Skeletal muscle cell (primary cell): ENCODE measurements at places on chromosomes 1 and 21.

DNA sequence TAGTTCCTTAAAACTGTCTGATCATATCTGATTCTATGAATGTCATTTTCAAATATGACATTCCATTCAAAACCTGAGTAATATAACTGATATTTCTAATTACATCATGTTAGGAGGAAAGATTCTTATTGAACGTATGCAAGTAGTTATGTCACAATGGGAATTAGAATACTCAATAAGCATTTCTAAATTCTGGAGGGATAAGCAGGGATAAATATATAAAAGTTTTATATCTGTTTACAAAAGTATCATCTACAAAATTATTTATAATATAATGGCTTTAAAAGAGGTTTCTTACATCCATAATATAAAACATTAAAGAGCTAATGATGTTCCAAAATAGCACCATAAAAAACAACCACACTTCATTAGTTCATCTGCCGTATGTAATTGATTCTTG, at the start of gene OR14A2:
OR14A2 (minus strand) TSS at position 101 of the 400 bp plus-strand sequence.
- no peak for DNase-seq

DNA sequence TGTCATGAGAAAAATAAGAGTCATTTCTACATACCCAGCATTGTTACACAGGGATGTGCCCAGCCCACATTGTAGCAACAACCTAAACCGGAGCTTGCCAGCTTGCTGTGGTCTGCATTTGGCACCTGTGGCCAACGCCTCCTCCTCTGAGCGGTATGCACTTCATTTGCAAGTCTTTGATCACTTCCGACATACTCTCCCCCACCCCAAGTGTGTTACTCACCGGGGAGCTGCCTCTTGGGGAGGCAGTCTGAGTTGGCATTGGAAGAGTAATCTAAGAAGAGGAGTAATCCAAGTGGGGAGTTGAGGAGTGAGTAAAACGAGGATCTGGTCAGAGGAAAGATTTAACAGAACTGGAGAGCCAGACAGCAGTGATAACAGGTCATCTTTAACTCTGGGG, 3.8 kb downstream of the BCL9 start:
- DNase-seq: peak; percentile 31

GRCh38 chr1:51861669-51862068, 16.9 kb downstream of the NRDC start:
- no peak for DNase-seq

DNA sequence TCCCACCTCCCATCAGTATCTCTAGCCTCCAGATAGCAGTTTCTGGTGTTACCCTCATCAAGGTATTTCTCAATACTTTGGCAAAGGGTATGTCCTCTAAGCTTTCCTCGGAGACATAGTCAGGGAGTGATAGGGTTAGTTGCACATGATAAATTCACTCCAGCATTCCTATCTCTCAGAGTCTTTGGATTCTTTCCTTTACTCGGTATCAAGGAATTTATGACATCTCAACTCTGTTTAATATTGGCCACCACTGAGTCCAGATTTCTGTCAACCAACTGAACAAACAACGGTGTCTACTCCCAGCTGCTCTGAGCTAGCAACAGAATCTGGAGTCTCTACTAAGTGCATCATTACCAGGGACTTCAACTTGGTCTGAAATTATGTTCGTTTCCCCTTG, 233.4 kb downstream of the TM2D1 start:
- DNase-seq: no peak

- no peak for DNase-seq
Observed at GRCh38 chr1:25550683-25551310, 7.4 kb downstream of the LDLRAP1 start.

DNA sequence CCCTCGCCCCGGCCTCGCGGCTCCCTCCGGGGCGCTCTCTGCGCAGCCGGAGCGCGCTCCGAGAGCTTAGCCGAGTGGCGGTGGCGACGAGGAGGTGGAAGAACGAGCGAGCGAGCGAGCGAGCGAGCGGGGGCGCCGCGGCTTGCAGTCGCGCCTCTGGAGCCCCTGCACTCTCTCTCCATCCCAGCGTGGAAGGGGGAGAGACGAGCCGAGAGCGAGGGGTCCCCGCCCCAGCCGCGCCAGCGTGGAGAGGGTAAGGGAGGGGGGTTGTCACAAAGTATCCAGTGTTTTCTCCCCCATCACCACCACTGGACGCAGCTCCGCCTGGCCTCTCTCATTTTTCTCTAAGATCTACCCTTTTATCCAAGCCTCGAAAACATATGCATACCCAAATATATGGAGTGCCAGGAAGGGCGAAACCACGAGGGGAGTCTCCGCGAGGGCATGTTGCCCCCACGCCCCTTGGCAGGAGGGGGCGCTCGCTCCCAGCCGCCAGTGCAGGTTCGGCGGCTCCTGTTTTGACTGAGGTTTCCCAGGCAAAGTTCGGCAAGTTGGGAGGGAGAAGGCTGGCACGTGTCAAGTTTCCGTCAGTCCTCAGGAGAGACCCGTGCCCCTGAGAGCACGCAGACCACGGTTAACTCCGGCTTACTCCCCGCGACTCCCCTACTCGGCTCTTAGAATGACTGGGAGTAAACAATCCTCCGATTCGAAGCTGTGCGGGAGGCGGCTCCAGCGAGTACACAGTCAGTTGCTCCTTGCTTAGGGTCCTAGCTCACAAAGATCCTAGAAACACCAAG, 569 bp upstream of the DAB1 start:
- no peak for DNase-seq

DNA sequence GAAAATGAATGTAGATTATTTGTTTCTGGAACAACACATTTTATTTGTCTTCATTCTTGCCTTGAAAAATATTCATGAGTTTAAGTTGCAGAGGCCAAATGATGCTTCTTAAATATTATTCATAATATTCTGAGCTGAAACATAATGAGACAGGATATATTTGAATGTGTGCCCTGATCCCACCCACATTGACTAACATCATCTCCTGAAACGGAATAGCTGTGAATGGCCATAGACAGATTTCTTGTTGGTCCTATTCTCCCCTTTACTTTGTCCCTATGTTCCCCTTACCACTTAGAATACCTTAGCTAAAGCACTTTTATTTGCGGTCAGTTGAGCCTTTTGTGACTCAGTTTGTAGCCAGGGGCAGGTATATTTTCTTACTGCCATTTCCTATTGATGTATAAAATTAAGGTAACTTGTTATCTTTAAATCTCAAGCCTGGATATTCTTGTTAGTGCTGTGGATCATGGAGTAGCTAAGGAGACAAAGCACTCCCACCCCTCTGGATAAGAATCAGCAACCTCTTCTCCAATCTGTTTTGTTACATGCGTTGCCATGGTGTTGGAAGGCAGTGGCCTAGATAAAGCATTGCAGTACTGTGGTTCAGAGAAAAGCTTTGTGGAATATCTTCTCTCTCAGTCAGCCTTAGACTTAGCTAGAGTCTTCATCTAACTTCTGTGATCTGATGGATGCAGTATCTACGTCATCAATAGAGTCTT, 478.5 kb upstream of the DEPDC1 start:
- DNase-seq: no peak

GRCh38 chr1:159946242-159947187, 1.1 kb upstream of the IGSF9 start:
- DNase-seq: no peak

GRCh38 chr1:201419746-201420607, 1.6 kb downstream of the TNNI1 start:
- peak; percentile 19 for DNase-seq

DNA sequence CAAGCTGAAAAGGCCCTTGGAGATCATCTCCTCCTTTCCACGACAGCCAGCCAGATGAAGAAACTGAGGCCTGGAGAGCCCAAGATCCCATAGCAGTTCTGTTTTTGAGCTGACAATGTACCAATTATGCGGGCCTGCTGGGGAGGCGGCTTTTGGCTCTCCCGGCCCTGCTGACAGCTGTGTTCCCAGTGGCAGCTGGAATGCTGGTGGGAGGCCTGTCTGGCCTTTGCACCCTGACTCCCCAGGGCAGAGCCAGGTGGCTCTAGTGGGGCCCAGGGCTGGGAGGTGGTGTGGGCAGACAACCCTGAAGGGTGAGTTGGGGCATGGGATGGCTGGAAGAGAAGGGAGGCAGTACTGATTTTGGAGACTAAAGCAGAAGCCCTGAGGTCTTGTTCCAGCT, 30.7 kb upstream of the WASF2 start:
- no peak for DNase-seq

DNA sequence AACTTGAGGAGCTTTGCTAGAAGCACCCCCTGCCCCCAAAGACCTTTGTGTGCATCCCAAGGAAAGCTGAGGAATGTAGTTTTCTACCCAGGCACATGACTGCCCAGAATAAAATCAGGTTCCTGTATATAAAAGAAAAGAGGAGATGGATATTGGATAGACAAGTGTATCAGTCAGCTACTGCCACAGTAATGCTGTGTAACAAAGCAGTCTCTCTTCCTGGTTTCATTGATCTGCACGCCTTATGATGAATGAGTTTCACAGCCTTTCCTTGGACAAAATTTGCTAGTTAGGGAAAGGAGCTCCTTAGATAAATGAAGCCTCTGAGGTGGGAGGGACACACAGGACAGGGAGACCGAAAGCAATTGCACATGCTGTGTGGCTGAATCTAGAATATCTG, 108.9 kb downstream of the TAS1R2 start:
- DNase-seq: no peak

- DNase-seq: no peak
Observed at GRCh38 chr1:172883387-172883791, 167.4 kb downstream of the TNFSF18 start.

GRCh38 chr1:27225621-27226020, 8.8 kb upstream of the WDTC1 start:
- DNase-seq: no peak

GRCh38 chr1:158893654-158894053, 37.7 kb upstream of the PYHIN1 start:
- DNase-seq: no peak

- no peak for DNase-seq
Observed at GRCh38 chr21:36704958-36705678, 6.2 kb downstream of the SIM2 start.

DNA sequence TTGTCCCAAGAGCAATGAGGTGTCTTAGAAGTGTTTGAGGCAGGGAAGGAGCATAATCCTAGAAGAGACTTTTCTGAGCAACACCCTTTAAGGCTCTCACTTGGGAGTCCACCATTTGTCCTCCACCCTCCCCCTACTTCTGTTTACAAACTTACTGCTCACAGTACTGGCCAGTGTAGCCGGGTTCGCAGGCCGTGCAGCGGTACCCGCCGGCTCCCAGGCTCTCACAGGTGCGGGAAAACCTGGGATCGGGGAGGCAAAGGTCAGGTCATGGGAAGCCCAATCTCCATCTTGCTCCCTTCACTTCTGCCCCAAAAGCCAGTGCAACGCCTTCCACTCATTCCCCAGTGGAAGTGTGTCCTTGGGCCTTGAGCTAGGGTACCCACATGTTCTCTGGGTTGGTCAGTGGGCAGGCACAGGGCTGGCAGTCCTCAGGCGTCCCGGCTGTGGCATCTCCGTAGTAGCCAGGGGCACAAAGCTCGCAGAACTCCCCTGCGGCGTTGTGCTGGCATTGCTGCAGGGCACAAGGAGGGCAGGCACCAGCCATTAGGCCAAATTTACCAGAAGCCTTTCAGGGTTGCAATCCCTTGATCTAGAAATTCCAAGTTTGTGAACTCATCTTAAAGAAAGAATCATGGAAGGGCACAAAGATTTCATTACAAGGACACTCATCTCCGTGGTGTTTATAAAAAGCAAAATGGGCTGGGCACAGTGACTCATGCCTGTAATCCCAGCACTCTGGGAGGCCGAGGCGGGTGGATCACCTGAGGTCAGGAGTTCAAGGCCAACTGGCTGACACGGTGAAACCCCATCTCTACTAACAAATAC, 49.8 kb downstream of the LDLRAD2 start:
- no peak for DNase-seq

DNA sequence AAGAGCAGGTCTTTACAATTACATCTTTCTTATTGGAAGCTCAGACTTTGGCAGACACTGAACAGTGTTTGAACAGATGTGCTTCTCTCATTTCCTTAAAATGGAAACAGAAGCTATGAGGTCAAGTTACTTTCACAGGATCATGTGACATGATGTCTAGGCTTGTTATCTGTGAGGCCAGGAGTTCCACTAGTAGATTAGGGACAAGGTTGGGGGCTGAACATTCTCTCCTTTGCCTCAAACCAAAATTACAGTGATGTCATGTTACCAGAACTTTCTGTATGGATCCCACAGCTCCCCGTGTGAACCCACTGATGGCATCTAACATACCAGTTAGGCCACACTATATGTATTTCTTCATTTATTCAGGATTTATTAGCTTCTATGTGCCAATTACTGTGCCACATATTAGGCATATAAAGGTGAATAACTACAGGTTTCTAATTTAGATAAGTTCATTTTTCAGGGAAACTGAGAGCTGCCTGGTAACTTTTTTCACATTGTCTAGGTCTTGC, 6.0 kb downstream of the DYNLT5 start:
- DNase-seq: no peak

GRCh38 chr1:59737638-59738037, 77.1 kb upstream of the HOOK1 start:
- DNase-seq: no peak

DNA sequence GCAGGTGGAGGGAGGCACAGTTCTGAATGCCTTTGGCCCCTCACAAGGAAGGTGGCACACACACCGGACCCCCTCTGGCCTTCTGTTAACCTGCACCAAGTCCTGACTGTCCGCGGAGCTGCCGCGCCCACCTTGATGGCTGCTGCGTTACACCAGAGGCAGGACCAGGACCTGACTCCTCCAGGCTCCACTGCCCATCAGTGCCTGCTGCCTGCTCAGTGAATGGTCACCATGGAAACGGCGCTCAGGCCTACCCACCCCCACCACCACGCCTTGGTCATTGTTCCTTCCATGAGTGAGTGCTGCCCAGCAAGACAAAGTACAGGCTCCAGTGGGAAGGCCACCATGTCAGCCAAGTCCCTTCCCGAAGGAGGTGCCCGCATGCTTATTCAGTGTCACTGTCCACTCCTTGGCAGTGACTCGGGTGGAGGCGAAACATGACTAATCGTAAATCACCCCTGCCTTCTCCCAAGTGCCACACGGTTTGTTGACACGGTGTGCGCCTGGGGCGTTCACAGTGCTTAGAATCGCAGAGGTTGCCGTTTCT, 57.3 kb downstream of the SLC37A1 start:
- no peak for DNase-seq

DNA sequence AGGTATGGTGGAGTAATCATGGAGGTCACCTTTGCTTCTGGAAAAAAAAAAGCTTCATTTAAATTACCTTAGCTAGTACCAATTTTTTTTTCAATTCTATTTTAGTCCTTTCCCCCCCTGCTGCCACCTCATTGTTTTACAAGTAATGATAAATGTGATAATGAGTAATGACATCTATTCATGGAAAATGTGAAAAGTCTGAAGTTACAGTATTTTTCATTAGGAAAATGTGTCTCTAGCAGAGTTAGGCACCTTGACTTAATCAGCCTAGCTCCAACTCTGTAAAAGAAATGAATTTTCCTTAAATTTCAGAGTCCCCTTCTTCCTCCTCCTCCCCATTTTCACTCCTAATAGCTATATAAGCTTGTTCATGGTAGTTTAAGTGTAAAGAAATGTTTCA, 204.9 kb upstream of the USP25 start:
- no peak for DNase-seq
